Endothelial cell (in vitro differentiated cells): ENCODE measurements at places on chromosomes 3 and 15. TPM values are rescaled to one million over a fixed set of nuclear protein-coding genes. Genes with fewer than 3 reads are reported as not detected.

DNA sequence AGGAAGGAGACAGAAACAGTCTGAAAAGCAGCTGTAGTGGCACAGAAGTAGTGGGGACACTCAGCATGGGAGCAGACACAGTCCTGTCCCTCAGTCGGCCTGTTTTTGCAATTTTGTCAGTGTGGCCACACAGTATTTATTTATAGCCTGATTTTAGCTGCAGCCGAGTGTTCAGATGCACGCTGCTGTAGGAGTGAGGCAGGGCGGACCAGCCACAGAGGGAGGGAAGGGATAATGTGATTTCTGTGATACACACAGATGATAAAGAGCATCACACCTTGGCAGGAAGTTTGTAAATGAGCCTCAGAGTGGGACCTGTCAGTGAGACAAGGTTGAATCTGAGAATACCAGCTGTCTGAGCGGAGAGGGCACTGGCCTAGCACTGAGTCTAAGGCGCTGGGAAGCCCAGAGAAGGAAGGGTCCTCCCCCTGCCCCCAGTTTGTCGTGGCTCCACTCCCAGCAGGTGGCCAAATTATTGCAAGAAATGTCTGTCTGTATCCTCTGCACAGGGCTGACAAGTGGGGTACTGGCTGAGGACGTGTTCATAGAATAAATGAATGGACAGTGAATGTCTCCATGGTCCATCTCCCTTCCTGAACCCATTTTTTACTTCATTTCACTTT is 3.8 kb downstream of the PSTPIP1 start:
- no peaks in the 10 kb centered on the region for H3K36me3 ChIP-seq
- H3K4me3 ChIP-seq: no peak overlapping the region
- DNase-seq: no peak
- peaks cover 6% of the 10 kb centered on the region for H3K27me3 ChIP-seq
- peaks cover 5% of the 10 kb centered on the region for H3K4me1 ChIP-seq

GRCh38 chr3:14839236-14839635 is 20.5 kb downstream of the FGD5 start:
- no peak overlapping the region for H3K4me3 ChIP-seq
- H3K27ac ChIP-seq: peak overlapping the region; percentile 55
- H3K4me1 ChIP-seq: peaks cover 76% of the 10 kb centered on the region

MYD88 gene
- total RNA-seq: 51.0 TPM

- peaks cover 3% of the 10 kb centered on the region for H3K4me1 ChIP-seq
- no peak overlapping the region for H3K27ac ChIP-seq
- DNase-seq: no peak
- H3K27me3 ChIP-seq: no peaks in the 10 kb centered on the region
Measured at GRCh38 chr3:54771050-54771449, 156.8 kb downstream of the LRTM1 start.

DNA sequence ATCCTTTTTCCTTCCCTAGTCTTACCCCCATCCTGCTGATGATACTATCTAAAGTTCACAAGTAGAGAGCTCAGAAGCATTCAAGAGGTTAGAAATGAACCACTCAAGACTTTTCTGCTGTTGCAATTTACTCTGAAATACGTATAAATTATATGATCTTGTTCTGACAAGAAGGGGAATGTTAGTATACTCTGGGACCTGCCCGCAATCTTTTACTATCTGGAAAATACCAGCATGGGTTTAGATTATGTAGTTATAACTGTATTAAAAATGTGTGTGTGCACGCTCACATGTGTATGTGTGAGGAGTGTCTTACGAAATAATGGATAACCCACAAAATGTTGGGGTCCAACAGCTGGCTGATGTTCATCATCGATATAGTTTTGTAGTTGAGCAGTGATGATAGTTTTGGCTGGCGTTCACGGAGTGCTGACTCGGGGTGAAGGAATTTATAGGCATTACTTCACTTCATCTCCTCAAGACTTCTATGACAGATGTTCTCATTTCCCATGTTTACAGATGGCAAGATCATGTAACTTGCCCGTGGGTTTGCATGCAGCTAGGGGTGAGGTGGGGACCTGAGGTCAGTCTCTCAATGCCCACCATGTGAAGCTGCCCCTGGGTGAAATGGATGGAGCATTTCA is 297.5 kb upstream of the LYSMD4 start:
- peaks cover 11% of the 10 kb centered on the region for H3K36me3 ChIP-seq
- DNase-seq: no peak
- peaks cover 1% of the 10 kb centered on the region for H3K27me3 ChIP-seq
- H3K4me3 ChIP-seq: no peak overlapping the region
- no peak overlapping the region for H3K27ac ChIP-seq

- DNase-seq: no peak
- H3K4me3 ChIP-seq: no peak overlapping the region
- H3K36me3 ChIP-seq: no peaks in the 10 kb centered on the region
- H3K27ac ChIP-seq: no peak overlapping the region
- no peaks in the 10 kb centered on the region for H3K27me3 ChIP-seq
Measured at GRCh38 chr3:69729147-69729919, 9.9 kb upstream of the MITF start.

GRCh38 chr3:101828691-101829436 is 20.4 kb upstream of the NFKBIZ start:
- H3K27ac ChIP-seq: no peak overlapping the region
- DNase-seq: no peak
- peaks cover 4% of the 10 kb centered on the region for H3K36me3 ChIP-seq
- no peak overlapping the region for H3K4me3 ChIP-seq
- H3K27me3 ChIP-seq: peaks cover 3% of the 10 kb centered on the region

DNA sequence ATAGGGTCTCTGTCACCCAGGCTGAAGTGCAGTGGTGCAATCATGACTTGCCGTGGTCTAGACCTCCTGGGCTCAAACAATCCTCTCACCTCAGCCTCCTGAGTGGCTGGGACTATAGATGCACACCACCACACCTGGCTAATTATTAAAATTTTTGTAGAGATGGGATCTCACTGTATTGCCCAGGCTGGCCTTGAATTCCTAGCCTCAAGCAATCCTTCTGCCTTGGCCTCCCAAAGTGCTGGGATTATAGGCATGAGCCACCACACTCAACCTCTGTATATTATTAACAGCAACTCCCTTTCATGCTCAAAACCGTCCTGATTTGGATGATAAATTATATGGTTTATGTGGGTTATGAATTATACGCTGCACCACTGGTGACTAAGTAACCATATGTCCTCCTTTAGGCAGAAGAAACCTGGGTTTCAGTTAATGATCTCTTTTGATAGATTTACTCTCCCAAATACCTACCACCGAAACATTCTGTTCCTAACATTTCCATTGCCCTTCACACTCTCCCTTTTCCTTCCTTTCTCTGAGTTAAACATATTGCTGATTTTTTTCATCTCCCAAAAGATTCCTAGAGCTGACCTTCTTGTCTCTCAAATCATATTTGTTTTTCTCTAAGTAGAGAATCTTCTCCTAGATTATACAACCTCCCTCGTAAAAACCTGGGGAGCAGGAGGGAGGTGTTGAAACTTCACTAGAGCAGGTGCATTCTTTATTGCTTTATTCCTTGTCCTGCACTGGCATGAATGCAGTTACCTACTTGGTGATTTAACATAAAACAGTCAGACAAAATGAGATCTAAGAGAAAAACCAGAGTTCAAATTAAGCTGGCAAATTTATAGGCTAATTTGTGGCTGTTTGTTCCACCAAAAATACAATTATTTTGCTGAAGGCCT is 32.9 kb downstream of the PCYT1A start:
- H3K27ac ChIP-seq: no peak overlapping the region
- no peaks in the 10 kb centered on the region for H3K27me3 ChIP-seq
- no peak for DNase-seq
- no peaks in the 10 kb centered on the region for H3K4me1 ChIP-seq

AHSG gene
- not detected for total RNA-seq

ZPLD1 gene
- total RNA-seq: not detected

DNA sequence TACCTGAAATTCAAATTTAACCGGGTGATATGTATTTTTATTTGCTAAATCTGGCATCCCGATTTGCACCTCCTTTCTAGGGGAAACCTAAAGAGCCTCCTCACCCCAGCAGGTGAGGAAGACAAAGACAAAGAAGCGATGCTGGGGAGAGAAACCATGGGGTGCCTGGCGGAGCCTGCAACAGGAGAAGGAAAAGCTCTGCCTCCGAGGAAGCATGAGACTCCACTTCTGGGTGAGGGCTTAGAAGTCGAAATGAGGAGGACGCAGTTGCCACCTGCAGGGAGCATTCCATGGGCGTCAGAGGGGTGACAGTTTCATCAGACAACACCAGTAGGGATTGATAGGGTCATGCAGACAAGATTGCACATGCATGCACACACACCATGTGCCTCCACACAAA is 30.5 kb upstream of the LYZL4 start:
- no peaks in the 10 kb centered on the region for H3K36me3 ChIP-seq
- no peak for DNase-seq
- H3K4me3 ChIP-seq: no peak overlapping the region
- H3K27ac ChIP-seq: no peak overlapping the region
- peaks cover 2% of the 10 kb centered on the region for H3K27me3 ChIP-seq

- H3K4me3 ChIP-seq: no peak overlapping the region
- no peak for DNase-seq
- no peaks in the 10 kb centered on the region for H3K4me1 ChIP-seq
- no peak overlapping the region for H3K27ac ChIP-seq
Measured at GRCh38 chr3:34947834-34948233, 691.5 kb upstream of the ARPP21 start.

- DNase-seq: no peak
- no peak overlapping the region for H3K27ac ChIP-seq
- H3K4me1 ChIP-seq: peaks cover 61% of the 10 kb centered on the region
- H3K4me3 ChIP-seq: no peak overlapping the region
Measured at GRCh38 chr15:68635141-68635540, 56.3 kb downstream of the CORO2B start.

CPLX3 gene
- total RNA-seq: not detected

DNA sequence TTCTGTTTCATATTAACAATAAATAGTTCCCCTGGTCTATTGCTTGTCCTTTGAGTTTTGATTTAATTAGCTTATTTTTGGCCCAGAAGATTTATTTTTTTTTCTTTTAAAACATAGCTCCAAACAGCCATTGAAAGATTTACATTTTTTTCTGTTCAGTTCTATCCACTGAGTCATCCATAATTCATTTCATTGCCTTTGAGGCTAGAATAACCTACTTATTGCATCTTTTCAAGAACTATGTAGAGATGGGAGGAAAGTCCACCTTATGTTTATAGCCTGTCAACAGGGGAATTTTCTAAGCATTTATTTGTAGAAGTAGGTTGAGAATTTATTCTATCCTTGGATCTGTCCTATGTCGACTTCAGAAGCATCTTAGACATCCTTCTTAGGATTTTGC is 53.4 kb upstream of the CHD2 start:
- H3K4me1 ChIP-seq: peaks cover 12% of the 10 kb centered on the region
- H3K4me3 ChIP-seq: no peak overlapping the region

TCF12 gene
- 123 TPM for total RNA-seq

COL6A5 gene
- not detected for total RNA-seq

- no peak overlapping the region for H3K4me3 ChIP-seq
- no peak for DNase-seq
- H3K27ac ChIP-seq: no peak overlapping the region
Measured at GRCh38 chr3:179229177-179229576, 21.7 kb downstream of the KCNMB3 start.

- peak; percentile 70 for DNase-seq
- H3K36me3 ChIP-seq: peaks cover 24% of the 10 kb centered on the region
- peaks cover 28% of the 10 kb centered on the region for H3K4me1 ChIP-seq
- peak overlapping the region; percentile 49 for H3K4me3 ChIP-seq
- peaks cover 11% of the 10 kb centered on the region for H3K27me3 ChIP-seq
- H3K27ac ChIP-seq: peak overlapping the region; percentile 95
Measured at GRCh38 chr15:52261498-52262242, 33.9 kb downstream of the MYO5C start.

GRCh38 chr3:54773271-54773670 is 154.6 kb downstream of the LRTM1 start:
- peaks cover 6% of the 10 kb centered on the region for H3K4me1 ChIP-seq
- H3K36me3 ChIP-seq: peaks cover 3% of the 10 kb centered on the region
- no peak overlapping the region for H3K4me3 ChIP-seq
- no peak for DNase-seq
- H3K27me3 ChIP-seq: no peaks in the 10 kb centered on the region

GPR160 gene
- total RNA-seq: 14.6 TPM

DNA sequence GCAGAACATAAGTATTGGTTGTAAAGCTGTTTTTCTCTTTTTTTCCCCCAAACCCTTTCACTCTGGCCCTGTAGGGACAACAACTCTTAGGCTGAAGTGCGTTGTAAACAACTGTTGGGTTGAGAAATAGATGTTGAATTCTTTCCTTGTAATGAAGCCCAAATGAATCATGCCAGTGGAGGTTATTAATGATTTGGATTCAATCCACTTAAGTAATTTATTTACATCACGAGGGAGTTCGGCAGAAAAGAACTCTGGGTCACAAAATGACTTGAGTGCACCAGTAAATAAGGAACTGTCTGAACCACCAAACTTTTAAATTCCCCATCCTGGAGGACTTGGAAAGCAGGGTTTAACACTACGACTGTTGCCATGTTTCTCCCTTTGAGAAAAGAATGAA is 218.9 kb downstream of the PDZRN3 start:
- peaks cover 2% of the 10 kb centered on the region for H3K4me1 ChIP-seq
- peaks cover 1% of the 10 kb centered on the region for H3K27me3 ChIP-seq
- H3K4me3 ChIP-seq: no peak overlapping the region
- H3K27ac ChIP-seq: no peak overlapping the region

- DNase-seq: no peak
- no peak overlapping the region for H3K27ac ChIP-seq
- H3K36me3 ChIP-seq: peaks cover 5% of the 10 kb centered on the region
- peaks cover 3% of the 10 kb centered on the region for H3K4me1 ChIP-seq
- no peaks in the 10 kb centered on the region for H3K27me3 ChIP-seq
- H3K4me3 ChIP-seq: no peak overlapping the region
Measured at GRCh38 chr15:85312929-85313331, 67.5 kb upstream of the AKAP13 start.

- no peaks in the 10 kb centered on the region for H3K4me1 ChIP-seq
- no peaks in the 10 kb centered on the region for H3K27me3 ChIP-seq
- H3K27ac ChIP-seq: no peak overlapping the region
- no peak for DNase-seq
- H3K4me3 ChIP-seq: no peak overlapping the region
Measured at GRCh38 chr3:150107429-150108175, 136.9 kb upstream of the PFN2 start.

SPSB4 gene
- 1.2 TPM for total RNA-seq

DNA sequence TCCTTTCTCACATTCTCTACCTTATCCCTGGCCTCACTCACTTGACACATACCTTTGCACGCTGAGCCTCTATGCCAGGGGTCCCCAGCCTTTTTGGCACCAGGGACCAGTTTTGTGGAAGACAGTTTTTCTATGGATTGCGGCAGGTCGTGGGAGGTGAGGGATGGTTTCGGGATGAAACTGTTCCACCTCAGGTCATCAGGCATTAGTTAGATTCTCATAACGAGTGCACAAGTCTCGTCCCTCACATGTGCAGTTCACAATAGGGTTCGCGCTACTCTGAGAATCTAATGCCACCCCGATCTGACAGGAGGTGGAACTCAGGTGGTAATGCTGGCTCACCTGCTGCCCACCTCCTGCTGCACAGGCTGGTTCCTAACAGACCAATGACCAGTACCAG is 112.5 kb upstream of the EIF1B start:
- H3K27ac ChIP-seq: no peak overlapping the region
- no peak overlapping the region for H3K4me3 ChIP-seq
- H3K4me1 ChIP-seq: no peaks in the 10 kb centered on the region
- no peak for DNase-seq
- H3K36me3 ChIP-seq: no peaks in the 10 kb centered on the region
- H3K27me3 ChIP-seq: no peaks in the 10 kb centered on the region

GRCh38 chr3:171223396-171223795 is 196.9 kb upstream of the SLC2A2 start:
- no peak for DNase-seq
- H3K4me3 ChIP-seq: no peak overlapping the region
- peaks cover 2% of the 10 kb centered on the region for H3K4me1 ChIP-seq
- H3K27me3 ChIP-seq: no peaks in the 10 kb centered on the region
- H3K36me3 ChIP-seq: peaks cover 8% of the 10 kb centered on the region
